BJ (cell line): ENCODE measurements at places on chromosomes 1 and 21.

- DNase-seq, result no peak
These were observed 35.8 kb downstream of the GREM2 start for GRCh38 chr1:240575981-240576662.

DNA sequence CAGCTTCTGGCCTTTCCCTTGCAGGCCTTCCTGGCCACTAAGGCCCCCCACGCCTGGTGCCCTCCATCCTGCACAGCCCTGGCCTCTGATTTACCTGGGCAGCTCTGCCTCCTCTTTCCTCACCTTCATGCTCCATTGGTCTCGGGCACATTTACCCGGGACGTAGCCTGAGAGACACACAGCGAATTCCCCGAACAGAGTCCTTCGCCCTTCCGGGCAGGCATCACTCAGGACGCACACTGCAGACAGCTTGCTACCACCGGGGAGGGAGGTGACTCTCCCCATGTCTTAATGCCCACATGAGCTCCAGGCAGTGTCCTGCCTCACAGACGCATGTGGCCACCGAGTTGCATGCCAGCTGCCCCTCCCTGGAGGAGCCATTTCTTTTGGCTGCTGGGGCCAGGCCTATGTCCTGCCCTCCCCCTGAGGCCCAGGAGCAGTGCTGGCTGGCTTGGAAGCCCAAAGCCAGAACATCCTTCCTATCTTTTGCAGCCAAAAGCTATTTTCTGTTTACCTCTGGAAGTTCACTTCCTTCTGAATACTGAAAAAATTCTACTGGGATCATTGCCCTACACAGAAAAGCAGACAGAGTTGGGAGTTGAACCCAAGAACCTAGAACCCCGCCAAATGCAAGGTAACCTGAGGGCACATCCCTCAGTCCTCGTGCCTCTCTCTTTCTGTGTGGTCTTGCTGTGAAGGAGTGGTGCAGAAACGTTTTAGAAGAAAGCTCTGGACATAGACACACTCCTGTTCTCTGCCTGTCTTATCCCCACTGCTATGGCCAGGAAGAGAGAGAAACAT, 209.5 kb downstream of the TOMM20 start:
- DNase-seq, result no peak

GRCh38 chr21:27476696-27477095, 509.8 kb upstream of the ADAMTS5 start:
- no peak for DNase-seq

DNA sequence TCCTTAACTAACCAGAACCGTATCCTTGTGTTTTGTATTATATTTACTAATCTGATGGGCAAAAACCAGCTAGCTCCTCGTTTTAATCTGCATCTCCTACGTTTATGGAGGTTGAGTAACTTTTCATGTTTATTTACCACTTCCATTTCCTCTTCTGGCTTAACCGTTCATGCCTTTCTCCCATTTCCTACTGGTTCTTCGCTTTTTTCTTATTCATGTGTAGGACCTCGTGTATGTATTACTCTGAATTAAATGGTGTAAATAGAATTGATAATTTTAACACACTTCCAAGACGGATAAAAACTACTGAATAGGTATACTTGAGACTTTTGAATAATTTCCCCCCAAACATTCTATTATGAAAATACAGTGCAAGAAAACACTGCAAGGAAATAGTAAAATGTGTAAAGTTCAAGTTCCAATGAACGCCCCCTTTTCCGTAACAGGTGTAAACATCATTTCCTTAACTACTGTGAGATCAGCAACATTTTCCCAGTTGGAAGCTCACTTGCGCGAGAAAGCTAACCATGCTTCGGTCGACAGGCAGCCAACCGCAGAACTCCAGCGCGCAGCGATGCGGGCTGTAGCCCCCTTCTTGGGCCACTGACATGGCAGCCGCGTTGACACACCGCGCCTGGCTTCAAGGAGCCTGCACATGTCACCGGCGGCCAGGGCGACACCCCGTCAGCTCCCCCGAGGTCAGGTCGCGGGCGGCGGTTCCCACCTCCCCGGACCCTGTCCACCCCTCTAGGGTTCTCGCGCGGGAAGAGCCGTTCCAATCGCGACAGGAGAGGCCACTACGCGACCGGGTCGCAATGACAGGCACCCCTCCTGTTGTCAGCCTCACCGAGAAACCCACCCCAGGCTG, 816 bp downstream of the EDEM3 start:
- no peak for DNase-seq
